ENCODE measurements at places on chromosomes 11 and 22.

DNA sequence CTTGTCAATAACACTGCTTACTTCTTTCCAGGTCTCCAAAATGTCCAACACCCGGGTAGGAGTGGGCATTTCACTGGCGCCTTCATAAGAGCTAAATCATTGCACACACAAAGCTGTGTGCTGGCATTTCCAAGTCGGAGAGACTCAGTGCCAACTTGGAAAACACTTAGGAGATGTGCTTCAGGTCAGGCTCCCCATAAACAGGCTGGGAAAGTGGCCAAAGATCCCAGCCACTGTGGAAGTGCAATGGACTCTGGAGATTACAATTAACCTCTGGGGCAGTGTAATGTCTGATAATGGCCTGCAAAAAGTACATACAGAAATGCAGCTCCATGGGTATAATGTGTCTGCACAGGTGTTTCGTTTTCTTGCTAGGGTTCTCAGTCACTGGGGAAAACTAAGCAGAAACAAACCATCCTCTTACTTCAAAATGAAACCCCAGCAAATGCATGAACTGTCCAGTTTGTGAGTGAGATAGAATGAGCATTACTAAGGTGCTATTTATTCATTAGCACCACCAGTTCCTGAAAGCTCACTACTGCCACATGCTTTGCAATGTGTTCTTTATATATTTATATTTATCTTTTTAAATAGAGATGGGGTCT is 79.0 kb downstream of the ABTB2 start:
- no peak for DNase-seq

DNA sequence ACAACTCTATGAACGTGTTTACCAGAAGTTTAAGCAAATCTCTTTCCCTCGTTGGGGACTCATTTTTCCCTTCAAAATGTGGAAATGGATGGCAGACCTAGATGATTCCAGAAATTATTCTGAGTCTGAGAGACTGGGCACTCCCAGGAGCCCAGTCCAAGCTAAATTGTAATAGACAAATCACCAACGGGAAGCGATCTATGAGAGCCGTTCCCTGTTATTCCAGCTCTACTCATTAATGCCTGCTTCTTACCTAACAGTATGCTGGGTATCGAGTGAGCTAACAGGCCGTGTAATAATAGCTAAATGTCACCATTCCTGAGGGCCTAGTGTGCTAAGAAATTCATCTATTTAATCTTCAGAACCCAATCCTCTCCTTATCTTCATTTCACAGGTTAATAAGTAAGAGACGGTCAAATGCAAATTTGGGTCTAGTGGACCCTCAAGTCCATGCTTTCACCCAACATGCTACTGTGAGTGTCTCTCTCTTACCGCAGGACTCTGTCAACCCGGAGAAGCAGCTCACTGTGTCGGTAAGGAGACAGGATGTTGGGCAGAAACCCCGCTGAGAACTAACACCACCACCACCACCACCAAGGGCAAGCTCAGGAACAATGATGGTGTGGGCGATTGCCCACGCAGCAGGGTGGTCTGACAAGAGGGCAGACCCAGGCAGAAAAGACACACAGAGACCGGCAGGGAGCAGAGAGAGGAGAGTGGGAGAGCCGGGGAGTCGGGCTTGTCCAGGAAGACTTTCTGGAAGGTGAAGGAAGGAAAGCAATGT is 57.1 kb upstream of the TIMP3 start:
- DNase-seq, result no peak

DNA sequence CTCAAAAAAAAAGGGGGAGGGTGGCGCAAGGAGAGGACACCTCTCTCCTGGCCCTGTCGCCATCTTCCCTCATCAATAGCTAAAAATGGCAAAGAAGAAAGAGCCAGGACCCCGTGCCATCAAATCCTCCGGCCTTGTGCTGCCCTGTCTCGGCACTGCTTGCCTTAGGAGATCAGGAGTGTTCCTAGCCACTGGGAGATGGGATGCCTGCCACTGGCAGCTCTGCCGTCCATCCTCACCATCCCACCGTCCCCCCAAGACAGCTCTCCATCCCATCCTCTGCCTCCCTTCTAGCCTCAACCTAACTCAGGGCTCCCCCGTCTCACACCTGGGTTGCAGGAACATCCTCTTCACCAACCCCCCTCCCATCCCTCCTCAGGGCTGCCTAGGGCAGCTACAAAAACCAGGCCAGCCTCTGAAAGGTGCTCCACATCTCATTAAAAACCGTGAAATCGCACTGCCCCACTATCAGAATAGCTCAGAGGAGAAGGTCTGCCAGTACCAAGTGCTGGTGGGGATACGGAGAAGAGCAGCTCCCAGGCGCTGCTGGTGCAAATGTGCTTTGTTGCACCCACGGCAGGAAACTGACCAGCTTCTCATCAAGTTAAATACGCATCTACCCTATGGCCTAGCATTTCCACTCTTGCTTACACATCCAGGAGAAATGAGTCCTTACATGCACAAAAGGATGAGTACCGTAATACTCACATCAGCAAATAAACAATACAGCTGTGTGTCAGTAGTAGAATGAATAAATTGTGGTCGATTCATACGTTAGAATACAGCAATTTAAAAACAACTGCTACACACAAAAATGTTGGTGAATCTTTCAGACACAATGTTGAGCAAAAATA is 31.7 kb upstream of the GCAT start:
- DNase-seq, result no peak

DNA sequence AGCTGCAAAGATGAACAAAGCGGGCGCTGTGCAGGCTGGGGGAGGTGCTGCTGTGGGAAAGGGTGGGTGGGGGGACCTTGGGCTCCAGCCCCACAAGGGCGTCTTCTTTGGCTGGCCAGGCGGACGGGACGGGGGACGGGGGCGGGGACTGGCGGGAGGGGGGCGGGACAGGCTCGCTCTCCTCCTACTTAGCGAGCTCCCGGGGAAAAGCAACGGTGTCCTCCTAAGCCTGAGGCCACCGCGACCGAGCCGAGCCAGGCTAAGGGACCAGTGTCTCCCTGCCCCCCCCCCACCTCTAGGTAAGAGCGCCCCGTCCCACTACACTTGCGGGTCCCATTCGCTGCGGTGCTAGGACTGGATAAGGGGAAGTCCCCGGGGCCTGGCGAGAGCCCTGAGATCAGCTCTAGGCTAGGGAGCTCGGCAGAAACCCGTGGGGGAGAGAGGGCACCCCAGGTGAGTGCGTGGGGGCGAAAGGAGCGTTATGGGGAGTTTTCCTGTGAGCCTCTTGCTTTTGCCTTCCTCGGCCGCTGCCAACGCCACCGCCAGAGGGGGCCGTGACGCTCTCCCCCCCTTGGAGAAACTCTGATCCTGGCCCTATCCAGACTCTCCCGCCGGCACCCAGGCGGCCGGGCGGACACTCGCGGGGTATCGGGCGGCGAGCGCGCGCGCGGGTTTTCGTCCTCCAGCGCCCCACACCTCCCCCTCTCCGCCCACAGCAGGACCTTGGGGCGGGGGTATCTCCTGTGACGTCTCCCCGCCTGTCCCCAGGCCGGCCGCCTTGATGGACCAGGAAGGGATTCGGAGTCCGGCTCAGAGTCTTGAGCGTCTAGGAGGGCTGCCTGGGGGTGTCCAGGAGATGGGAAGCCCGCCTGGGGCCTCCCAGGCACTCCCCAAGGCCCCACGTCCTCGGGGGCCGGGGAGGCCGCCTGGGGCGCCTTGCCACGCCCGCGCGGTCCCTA is at the start of gene PHLDB1:
PHLDB1 (plus strand) TSS at position 215 of the 959 bp plus-strand sequence. CDS start 6,222 bp downstream, outside the sequence.
- no peak for DNase-seq

- no peak for DNase-seq
Observed at GRCh38 chr11:47192111-47192510, 5.9 kb upstream of the PACSIN3 start.

DNA sequence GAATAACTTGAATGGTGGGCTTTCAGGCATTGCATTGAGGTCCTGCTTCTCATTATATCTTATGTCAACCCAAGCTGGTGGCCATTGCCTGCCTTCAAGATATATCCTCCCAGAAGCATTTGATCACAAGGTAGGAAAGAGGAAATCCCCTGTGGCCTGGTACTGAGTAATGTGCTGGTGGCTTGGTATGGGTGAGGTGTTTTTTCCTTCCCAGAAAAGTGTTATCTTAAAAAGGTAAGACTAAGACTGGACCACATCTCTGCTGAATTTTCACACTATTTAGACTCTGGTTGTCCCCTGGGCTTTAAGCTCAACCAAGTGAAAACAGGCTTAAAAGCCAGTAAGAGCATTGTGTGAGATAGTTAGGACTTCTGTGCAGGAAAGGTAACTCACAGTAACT is 3.7 kb downstream of the INSC start:
- no peak for DNase-seq

- no peak for DNase-seq
Observed at GRCh38 chr11:15645201-15645600, 530.5 kb downstream of the INSC start.

GRCh38 chr11:10394229-10395101 is 60.6 kb upstream of the AMPD3 start:
- no peak for DNase-seq

GRCh38 chr11:1598816-1599215 is 722 bp upstream of the KRTAP5-2 start:
- DNase-seq, result no peak

DNA sequence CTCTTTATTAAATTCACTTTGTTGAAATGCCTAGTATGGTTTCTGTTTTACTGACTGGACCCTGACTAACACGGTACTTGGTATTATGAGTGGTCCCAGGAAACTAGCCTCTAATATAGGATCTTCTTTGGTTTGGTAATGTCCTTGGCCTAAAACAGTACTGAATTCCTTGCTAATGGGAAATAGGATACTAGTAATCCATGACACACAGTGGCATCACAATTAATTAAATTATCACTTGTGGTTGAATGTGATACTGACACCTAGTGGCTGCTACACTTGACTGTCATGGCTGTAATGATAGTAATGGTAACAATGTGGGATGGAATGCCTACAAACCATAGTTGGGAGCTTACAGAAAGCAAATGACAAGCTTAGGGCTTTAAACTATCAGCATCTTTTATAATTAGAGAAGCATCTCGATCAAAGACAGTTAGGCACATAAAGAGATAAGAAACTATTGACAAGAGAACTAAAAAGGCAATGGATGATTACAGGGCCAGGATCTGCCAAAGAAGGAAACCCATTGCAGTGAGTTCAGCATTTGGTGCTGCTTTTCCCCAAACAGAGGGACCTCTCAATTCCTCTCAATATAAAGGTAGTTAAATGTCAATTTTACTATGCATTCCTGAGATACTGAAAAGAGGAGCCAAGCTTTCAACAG is 8.6 kb downstream of the DNHD1 start:
- no peak for DNase-seq

- no peak for DNase-seq
Observed at GRCh38 chr11:78991681-78992080, 417.0 kb upstream of the NARS2 start.

DNA sequence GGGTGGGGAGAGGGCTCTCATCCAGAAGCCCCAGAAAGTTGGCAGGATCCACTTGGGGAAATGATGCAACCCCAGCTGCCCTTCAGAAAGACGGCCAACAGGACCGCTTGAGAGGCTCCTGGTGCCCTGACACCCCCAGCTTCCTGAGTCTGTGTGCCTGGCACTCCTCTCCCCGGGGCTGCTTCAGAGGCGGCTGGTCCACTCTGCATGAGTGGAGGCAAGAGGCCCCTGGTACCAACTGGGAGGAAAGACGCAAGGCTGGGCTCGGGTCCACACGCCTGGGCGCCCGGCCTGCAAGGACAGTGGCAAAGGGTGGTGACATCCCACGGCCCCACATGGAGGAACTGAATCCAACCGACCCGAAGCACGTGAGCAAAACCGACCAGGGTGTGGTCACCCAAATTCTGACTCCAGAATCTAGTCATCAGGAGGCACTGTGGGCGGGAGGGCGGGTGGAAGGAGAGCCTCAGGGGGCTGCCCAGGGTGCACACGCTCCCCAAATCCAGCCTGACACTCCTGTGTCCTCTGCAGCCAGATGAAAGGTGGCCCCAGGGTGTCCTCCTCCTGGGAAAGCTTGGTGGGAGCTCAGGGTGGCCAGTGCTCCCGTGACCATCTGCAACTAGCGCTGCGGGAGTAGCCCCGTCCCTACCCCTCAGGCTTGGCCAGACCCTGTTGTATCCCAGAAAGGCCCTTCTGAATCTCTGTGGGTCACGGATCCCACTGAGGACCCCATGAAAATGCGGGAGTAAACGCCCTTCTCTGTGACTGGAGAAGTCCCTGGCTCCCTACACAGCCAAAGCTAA is 3.7 kb downstream of the RNH1 start:
- no peak for DNase-seq

- no peak for DNase-seq
Observed at GRCh38 chr11:2779499-2779980, 79.7 kb upstream of the KCNQ1OT1 start.

- no peak for DNase-seq
Observed at GRCh38 chr22:19149047-19149883, 827 bp downstream of the GSC2 start.

GRCh38 chr22:44869196-44869595 is 116.8 kb downstream of the ARHGAP8 start:
- no peak for DNase-seq

DNA sequence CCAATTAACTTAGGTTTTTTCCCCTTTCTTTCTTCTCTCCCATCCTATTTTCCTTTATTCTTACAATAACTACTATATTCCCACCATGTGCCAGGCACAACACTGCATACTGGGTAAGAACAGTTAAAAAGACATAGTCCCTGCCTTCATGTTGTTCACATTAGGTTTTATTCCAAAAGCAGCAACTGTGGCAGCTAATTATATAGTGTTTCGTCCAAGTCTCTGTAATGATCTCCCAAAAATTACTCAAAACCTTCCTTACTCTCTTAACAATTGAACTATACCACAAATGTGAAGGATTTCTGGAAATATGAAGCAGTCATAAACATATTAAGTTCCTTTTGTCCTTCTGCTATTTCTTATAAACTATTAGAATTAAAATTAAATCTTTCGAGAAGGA is 184.1 kb upstream of the C11orf58 start:
- no peak for DNase-seq

DNA sequence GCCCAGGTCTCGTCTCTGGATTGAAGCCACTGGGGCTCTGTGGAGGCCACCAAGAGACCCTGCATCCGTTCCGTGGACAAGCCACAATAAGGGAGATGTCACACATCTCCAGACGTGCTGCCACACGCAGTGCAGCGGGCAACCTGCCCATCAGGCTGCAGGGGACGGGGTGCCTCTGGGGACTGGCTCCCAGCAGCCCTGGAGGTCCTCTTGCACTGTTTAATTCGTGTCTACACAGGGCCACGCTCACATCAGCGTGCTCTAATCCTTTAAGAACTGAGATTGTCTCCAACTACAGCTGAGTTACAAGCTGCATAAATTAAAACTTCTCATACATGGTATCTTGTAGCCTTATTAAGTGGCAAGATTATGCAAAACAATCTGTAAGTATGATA is 1232.2 kb downstream of the BRD1 start:
- DNase-seq, result no peak

DNA sequence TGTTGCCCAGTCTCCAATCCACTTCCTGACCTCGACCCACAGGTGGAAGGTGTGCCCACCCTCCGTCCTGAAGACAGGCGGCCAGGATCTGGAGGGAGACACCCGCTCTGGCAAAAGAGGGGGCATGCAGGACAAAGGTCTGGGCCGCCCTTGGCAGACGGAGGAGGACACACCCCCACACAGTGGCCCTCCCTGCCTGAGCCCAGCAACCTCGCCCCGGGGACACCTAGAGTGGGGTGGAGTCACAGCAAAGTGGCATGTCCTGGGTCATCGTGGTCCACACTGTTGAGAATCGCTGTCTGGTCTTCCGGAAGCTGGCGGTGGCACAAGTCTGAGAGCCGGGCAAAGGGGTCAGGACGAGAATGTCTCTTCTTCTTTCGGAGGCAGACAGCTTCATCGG is 47.9 kb downstream of the IGSF9B start:
- DNase-seq, result no peak

Measured in esophagus squamous epithelium (tissue), 5 donors.